ENCODE measurements at places on chromosomes 3 and 15.

GRCh38 chr15:41789236-41789635 lies 15.0 kb downstream of the MAPKBP1 start:
- no peak for DNase-seq

DNA sequence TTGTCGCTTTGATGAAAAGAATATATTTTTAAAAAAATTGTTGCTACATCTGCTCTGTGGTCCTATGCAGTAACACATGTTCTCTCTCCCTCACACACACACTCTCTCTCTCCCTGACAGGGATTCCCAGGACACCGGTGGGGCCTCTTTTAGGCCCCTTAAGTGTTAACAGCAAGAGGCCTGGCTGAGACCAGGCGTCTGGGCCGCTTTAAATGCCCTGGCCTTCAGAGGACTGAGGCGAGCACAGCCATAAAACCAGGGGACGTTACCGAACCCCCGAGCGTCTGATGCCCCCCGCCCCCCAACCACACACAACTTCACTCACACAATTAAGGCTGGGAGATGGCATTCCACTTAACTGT lies 1.7 kb downstream of the BNC1 start:
- DNase-seq: no peak

- no peak for DNase-seq
Measured at GRCh38 chr3:150059241-150059640, 88.5 kb upstream of the PFN2 start.

- no peak for DNase-seq
Measured at GRCh38 chr3:151733613-151734012, at the start of gene AADACL2. Gene AADACL2, plus strand, starts transcription at chr3:151733927. Its CDS starts 109 bp downstream, at chr3:151734036.

GRCh38 chr3:120642368-120642948 lies 39.6 kb downstream of the HGD start:
- no peak for DNase-seq

GRCh38 chr3:107124885-107125284 lies 252.4 kb upstream of the CCDC54 start:
- no peak for DNase-seq

DNA sequence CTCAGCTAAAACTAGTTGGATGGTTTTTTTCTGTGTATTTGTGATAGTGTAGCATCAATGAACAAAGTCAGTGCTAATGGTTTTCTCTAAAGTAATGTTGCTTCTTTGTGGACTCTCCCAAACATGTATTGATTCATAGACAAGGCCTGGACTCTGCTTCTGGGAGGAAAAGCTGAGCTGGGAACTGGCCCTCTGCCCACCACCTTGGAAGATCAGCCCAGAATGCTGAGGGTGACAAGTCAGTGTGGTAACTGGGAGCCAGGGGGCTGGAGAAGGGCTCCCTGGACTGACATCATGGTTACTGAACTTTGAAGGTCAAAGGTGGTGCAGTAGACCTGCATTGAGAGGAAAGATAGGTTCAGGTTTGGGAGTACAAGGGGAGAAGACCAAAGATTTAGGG lies 3.0 kb downstream of the ARHGAP31 start:
- DNase-seq: no peak

- no peak for DNase-seq
Measured at GRCh38 chr15:45747426-45747825, 112.6 kb downstream of the SQOR start.

GRCh38 chr3:17137321-17137826 lies 252.6 kb downstream of the PLCL2 start:
- no peak for DNase-seq

DNA sequence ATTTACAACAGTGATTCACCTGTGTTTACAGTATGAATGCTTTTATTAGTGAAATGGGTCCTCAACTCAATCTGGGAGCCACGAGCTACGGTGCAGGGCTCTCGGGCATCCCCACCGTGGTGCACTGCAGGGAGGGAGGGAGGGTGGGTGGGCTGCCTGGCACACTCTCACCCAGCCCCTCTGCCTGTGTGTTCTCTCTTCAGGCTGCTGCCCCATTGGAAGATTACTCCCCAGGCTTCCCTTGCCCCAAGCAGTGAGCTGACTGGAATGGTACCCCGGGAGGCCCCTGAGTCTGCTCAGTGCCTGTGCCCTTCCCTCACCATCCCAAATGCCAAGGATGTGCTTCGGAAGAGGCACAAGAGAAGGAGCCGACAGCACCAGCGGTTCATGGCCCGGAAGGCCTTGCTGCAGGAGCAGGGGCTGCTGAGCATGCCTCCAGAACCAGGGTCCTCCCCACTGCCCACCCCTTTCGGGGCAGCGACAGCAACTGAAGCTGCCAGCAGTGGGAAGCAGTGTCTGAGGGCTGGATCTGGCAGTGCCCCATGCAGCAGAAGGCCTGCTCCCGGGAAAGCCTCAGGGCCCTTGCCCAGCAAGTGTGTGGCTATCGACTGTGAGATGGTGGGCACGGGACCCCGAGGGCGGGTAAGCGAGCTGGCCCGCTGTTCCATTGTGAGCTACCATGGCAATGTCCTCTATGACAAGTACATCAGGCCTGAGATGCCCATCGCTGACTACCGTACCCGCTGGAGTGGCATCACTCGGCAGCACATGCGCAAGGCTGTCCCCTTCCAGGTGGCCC lies 5.0 kb downstream of the AEN start:
- no peak for DNase-seq

- no peak for DNase-seq
Measured at GRCh38 chr3:94225148-94225865, 162.4 kb downstream of the NSUN3 start.

- DNase-seq: no peak
Measured at GRCh38 chr3:122689587-122689986, 8.9 kb downstream of the PARP14 start.

DNA sequence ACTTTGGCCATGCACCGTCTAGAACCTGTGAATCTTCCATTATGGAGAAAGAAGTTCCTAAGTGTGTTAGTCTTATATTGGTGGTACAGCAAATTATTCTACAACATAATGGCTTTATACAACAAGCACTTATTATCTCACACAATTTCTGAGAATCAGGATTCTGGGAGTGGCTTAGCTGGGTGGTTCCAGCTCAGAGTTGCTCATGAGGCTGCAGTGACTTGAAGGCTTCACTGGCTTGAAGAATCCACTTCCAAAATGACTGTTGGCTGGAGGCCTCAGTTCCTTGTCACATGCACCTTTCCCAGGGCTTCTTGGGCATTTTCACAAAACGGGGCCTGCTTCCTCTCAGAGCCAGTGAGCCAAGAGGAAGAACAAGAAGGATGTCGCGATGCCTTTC lies 82.3 kb upstream of the RNF7 start:
- no peak for DNase-seq

- DNase-seq: no peak
Measured at GRCh38 chr3:59446775-59447465, 397.1 kb upstream of the CFAP20DC start.

DNA sequence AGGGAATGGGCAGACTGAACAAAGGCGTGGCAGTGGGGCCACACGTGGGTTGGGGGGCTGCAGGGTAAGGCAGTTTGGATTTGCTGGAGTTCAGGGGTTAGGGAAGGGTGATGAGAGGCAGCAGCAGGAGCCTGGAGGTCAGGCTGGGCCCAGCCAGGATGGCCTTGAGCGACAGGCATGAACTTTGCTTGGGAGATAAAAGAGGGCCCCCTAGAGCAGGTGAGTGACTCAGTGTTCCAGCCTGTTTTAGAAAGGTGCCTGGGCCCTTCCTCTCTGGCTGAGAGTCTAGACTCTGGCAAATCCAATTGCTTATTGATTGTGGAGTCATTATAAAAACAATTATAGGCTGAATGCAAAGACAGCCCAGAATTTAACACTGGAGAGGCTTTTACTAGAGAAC lies 75.1 kb downstream of the RAB11A start:
- DNase-seq: no peak

DNA sequence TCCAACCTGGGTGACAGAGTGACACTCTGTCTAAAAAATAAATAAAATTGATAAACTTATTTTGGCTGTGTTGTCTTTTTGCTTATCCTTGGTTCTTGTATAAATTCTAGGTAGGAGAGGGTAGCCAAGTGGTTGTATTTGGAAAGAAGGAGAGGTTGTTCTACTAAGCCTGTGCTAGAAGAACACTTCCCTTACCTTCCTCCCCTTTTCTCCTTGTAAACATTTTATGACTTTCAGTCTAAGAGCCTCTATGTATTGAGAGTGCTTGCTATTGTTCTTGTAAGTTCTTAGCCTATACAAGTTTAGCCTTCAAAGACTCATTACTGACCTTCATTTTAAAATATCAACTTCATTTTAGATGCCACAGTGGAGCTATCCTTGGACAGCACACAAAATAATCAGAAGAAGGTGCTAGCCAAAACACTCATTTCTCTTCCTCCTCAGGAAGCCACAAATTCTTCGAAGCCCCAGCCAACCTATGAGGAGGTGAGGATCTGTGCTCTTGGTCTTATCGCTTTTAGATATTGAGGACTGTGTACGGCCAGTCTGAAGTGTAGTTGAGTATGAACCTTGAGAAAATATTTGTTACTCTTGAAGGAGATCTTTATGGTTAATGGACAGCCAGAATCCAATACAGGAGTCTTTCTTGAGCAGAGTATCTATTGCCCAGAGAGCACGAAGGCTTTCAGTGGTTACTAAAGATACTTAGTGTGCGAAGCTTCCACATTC lies 22.1 kb downstream of the SNX1 start:
- DNase-seq: no peak

DNA sequence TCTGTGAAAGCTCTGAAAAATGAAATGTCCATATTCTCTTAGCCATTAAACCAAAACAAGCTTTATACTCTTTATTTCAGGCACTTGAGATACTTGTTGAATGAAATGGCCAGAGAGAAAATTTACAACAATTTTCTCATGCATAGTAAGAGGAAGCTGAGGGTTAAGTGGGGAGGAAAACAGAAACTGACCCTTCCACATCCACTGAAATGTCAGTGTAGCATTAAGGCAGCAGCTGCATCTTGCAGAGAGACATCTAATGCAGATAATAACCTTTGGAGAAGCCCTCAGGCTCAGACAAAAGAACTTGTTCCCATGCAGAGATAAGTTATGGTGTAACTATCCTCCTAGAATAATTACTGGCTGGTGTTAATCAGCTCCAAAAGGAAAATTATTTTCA lies 34.0 kb downstream of the ZDHHC23 start:
- no peak for DNase-seq

DNA sequence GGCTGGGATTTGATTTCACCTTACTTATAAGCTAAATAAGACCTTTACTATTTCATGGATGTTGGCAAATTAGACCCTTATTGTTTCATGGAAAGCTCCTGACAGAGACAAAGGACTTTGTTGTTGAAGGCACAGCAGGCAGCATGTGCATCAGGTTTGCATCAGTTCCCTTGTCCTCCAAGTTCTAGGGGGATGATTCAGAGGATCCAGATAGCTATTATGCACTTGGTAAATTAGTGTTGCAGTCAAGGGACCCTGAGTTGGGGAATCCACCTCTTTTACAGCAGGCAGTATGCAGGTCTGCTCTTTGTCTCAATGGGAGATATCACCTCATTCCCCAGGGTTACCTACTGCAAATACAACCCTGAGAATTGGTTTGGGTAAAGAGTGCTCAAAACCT lies 131.4 kb upstream of the IGSF10 start:
- no peak for DNase-seq

DNA sequence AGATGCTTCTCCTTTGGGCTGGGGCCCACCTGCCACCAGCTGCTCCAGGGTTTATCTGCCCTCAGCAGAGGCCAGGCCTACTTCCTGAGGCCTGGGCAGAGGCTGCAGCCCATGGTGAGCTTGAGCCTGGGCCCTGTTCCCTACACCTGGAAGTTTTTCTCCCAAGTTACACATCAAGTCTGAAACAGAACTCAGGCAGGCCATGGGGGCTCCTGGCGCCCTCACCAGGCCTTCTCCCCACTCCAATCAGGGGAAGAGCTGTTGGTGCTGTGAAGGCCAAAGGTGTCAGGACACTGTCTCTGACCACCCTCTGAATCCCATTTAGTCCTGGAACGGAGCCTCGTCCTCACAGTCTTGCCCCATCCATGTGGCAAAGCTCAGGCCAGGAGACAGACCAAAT lies 7.3 kb downstream of the VWA5B2 start:
- DNase-seq: no peak

- DNase-seq: no peak
Measured at GRCh38 chr3:16060945-16061344, 113.5 kb upstream of the GALNT15 start.

DNA sequence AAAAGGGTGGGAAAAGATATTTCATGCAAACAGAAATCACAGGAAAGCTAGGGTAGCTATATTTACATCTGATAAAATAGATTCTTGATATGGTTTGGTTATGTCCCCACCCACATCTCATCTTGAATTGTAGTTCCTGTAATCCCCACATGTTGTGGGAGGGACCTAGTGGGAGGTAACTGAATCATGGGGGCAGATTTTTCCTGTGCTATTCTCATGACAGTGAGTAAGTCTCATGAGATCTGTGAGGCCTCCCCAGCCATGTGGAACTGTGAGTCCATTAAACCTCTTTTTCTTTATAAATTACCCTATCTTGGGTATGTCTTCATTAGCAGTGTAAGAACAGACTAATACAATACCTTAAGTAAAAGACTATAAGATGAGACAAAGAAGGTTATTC lies 558.1 kb downstream of the RSL24D1 start:
- DNase-seq: no peak

- DNase-seq: no peak
Measured at GRCh38 chr15:55344206-55344605, 25.2 kb downstream of the PIGB start.

- DNase-seq: no peak
Measured at GRCh38 chr15:90691369-90691768, 25.8 kb upstream of the BLM start.

GRCh38 chr15:91853948-91854638 lies 585 bp downstream of the SLCO3A1 start:
- no peak for DNase-seq

GRCh38 chr15:31403096-31403495 lies 76.5 kb downstream of the KLF13 start:
- DNase-seq: no peak

GRCh38 chr3:131705558-131706051 lies 202.8 kb upstream of the MRPL3 start:
- DNase-seq: no peak

GRCh38 chr3:62824965-62825592 lies 50.1 kb downstream of the CADPS start:
- no peak for DNase-seq

GRCh38 chr3:99534951-99535704 lies 103.3 kb upstream of the COL8A1 start:
- DNase-seq: no peak

GRCh38 chr3:58052373-58053273 lies 44.4 kb downstream of the FLNB start:
- no peak for DNase-seq

DNA sequence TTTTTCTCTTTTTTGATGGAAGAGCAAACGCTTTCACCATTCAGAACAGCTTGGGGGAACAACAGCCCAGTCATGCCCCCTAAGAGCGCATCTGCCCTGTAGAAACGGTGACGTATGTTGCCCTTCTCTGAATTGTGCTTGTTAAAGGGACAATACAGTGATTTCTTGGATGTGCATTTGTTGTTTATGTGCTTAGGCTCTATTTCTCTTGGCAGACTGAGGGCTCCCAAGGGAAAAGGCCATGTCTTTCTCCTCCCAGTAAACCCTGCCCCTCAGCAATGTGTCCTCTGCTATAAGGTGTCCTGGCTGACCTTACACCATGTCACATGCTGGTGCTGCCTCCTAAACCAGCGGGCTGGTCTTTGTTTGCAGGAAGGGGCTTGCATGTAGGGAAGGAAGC lies 346.1 kb downstream of the EPHB1 start:
- no peak for DNase-seq

All from activated gamma-delta T cell treated with anti-CD3 and anti-CD28 coated beads, Interleukin-2, amount 50 U/mL, for 16 hours (primary cell).